ENCODE measurements at places on chromosomes 7 and 10. TPM values are rescaled to one million over a fixed set of nuclear protein-coding genes. Genes with fewer than 3 reads are reported as not detected.

DNA sequence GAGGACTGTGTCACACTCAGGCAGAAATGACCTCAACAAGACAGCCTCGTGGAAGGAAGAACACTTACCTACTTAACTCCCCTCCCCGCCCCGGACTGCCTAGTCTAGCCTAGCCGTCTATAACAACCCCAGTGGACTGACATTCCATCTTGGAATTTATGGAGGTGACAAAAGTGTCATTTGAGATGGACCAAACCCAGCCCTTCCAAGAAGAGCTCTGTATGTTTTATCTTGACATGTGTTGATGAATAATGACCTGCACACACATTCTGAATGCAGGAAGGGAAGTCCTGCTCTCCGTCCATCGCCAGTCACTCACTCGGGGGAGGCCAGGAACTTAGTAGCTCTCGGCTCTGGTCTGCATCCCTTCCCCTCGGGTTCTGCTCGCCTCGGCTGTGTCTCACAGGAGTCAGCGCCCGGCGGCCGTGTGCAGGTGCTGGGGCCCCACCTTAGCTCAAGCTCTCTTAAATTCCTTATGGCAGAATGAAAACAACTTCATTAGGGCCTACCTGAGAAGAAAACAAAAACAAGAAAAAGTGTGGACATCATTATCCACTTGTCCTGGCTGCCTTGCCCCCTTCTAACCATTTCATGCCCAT, 140.9 kb upstream of the NPS start:
- DNase-seq, result no peak

GRCh38 chr10:118983263-118983662, 46.3 kb upstream of the NANOS1 start:
- no peak for DNase-seq

DNA sequence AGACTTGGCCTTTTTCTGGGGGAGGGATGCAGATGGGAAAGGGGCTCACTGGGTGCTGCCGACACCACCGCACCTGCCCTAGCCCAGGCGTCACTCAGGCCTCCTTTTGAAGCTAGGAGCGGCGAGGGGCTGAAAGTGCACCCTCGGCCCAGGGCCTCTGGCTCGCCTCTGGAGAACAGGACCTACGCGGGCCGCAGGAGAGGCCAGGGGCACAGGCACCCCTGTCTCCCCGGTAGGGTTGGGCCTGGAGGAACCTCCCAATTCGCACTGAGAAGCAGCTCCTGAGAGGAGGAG, 46.5 kb upstream of the PRKAR1B start:
- DNase-seq, result no peak

DNA sequence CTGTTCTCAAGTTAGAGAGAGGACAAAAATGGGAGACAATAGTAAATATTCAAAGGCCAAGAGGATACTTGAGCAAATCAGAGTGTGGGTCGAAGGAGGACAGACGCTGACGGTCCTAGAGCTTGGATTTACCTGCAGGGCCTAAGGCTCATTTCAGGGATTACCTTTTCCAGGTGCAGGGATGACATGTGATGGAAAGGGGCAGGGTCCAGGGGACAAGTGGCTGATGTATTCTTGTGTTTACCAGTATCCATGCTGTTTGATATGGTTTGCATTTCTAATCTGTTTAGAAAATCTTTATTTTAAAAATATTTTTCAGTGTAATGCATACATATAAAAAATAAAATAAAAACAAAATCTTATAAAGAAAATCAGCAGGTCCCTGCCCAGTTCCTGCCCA, 5.3 kb downstream of the GALNTL5 start:
- no peak for DNase-seq

GRCh38 chr7:55187701-55188491, 169.1 kb downstream of the EGFR start:
- DNase-seq, result no peak

ZMIZ1 gene
- polyA plus RNA-seq, result 64.6 TPM

ALDH18A1 gene
- 1.2 TPM for polyA plus RNA-seq

CLCN1 gene
- 0.14 TPM for polyA plus RNA-seq

NME8 gene
- polyA plus RNA-seq, result 3.2 TPM

CASTOR2 gene
- 0.29 TPM for polyA plus RNA-seq

BMI1 gene
- 11.0 TPM for polyA plus RNA-seq

AKR1C3 gene
- 1.9 TPM for polyA plus RNA-seq

CTBP2 gene
- polyA plus RNA-seq, result 40.9 TPM

All from CD14-positive monocyte (primary cell).